Suprapubic skin (tissue), 4 donors: ENCODE measurements at places on chromosomes 4 and X. TPM values are rescaled to one million over a fixed set of nuclear protein-coding genes. Genes with fewer than 3 reads are reported as not detected.

- H3K4me3 ChIP-seq: no peak overlapping the region
- no peak for DNase-seq
- no peak overlapping the region for H3K27ac ChIP-seq
- no peaks in the 10 kb centered on the region for H3K4me1 ChIP-seq
- no peaks in the 10 kb centered on the region for H3K36me3 ChIP-seq
Measured at GRCh38 chr4:43607827-43608461, 715.4 kb downstream of the GRXCR1 start.

DNA sequence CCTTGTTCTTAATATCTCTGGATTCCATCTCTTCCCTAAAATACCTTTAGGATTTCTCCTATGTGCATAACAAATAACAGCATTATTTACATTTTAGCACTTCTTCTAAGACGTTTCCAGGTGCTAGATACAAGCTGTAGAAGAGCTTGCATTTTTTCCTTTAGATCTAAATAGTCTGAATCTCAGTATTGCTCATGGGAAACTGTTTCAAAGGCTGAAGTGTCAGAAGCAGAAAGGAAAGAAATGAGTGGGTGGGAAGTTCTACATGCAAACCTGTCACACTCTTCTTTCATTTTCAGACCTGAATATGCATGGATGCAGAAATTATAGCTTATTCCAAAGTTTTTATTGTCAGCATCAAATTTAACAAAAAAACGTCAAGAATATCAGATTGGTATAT, 41.8 kb downstream of the FGF13 start:
- no peak overlapping the region for H3K4me3 ChIP-seq
- H3K27ac ChIP-seq: no peak overlapping the region
- H3K4me1 ChIP-seq: no peaks in the 10 kb centered on the region
- no peaks in the 10 kb centered on the region for H3K36me3 ChIP-seq

GRCh38 chr4:113433116-113433515, 328.4 kb downstream of the CAMK2D start:
- no peak for DNase-seq
- no peak overlapping the region for H3K27ac ChIP-seq
- no peak overlapping the region for H3K4me3 ChIP-seq
- H3K4me1 ChIP-seq: peaks cover 31% of the 10 kb centered on the region
- H3K36me3 ChIP-seq: no peaks in the 10 kb centered on the region

DNA sequence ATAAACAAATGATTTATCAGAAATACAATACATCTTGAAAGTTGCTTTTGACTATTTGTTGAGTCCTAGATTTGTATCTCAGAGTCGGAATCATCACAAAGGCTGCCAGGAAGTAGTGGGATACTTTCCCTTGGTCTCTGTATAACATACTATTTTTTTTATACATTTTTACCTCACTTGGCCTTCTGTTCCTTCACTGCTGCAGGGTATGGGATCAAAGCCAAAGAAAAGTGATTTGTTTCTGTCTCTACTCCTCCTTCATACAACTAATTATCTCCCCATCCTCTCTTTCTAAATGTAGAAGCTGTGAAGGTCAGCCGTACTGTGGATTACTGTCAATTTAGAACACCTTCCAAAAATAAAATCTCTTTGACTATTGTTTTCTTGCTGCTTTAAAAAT, 24.9 kb downstream of the PALLD start:
- no peak overlapping the region for H3K4me3 ChIP-seq
- H3K36me3 ChIP-seq: no peaks in the 10 kb centered on the region
- H3K4me1 ChIP-seq: peaks cover 4% of the 10 kb centered on the region
- no peak overlapping the region for H3K27ac ChIP-seq

DNA sequence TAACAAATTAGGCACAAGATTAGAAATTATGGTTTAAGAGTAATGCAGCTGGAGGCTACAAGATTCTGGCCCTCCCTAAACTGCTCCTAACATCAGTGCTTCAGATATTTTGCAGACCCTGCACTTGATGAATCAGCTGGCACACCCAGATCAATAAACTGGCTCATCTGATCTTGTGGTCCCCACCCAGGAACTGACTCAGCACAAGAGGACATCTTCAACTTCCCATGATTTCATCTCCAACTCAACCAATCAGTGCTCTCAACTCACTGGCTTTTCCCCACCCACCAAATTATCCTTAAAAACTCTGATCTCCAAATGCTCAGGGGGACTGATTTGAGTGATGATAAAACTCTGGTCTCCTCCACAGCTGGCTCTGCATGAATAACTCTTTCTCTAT, 21.7 kb upstream of the TMEM33 start:
- no peak overlapping the region for H3K27ac ChIP-seq
- no peak for DNase-seq
- no peak overlapping the region for H3K4me3 ChIP-seq
- H3K36me3 ChIP-seq: no peaks in the 10 kb centered on the region
- H3K4me1 ChIP-seq: no peaks in the 10 kb centered on the region

GRCh38 chr4:5215321-5215720, 164.0 kb downstream of the STK32B start:
- H3K4me3 ChIP-seq: no peak overlapping the region
- H3K36me3 ChIP-seq: no peaks in the 10 kb centered on the region
- no peaks in the 10 kb centered on the region for H3K4me1 ChIP-seq
- H3K27me3 ChIP-seq: no peaks in the 10 kb centered on the region

DNA sequence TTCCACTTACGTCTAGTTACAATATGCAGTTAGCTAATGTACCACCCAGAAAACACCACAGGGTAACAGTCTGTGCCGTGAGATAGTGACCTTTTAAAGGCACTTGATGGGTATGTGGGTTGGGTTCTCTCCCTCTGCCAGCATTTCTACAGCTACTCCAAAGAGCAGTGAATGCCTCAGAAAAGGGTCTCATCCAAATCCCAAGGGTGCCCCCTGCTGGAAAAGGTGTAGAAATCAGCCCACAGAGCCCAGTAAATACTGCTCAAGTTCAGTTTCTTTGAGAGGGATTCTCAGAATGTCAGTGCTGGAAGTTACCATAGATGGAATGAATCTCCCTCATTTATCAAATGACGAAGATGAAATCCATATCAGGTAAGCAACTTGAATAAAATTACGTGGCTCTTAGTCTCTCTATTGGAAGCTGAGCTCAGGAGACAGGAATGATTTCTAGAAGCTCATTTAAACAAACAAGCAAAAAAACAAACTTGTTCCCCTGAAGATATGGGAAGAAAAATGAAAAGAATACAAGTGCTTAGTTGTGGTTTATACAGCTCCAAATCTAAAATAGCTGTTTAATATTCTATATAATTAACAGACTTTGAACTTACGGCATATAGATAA, 9.5 kb downstream of the RNF175 start:
- peaks cover 24% of the 10 kb centered on the region for H3K4me1 ChIP-seq
- H3K27me3 ChIP-seq: no peaks in the 10 kb centered on the region
- H3K4me3 ChIP-seq: no peak overlapping the region
- H3K36me3 ChIP-seq: no peaks in the 10 kb centered on the region
- DNase-seq: no peak

DNA sequence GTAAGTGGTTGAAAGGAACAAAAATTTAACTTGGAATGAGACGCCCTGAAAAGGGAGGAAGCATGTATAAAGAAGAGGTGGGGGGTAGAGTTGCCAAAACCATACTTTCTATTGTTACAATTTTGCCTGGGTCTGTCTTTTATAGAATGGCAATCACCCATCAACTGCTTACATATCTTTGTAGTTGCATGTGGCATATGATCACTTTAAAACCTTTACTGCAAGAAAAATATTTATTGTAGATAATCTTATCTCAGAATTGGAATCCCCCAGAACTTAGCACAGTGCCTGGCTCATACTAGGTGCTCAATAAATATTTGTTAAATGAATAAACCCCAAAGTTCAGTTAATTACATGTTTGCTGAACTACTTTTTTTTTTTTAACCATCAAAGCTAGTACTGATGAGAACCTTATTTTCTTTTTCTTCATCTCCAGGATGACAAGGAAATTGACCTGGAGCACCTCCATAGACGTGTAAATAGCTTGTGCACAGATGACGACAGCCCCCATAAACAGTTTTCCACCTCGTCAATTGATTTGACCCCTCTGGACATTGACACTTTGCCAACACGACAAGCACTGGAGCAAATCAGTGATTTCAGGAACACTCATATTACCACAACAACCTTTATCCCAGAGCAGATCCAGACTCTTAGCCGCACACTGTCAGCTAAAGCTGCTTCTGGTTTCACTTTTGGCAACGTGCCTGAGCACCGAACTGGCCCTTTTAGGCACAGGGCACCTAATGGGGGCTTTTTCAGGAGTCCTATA, 56.7 kb upstream of the ATOH1 start:
- DNase-seq: no peak
- no peak overlapping the region for H3K4me3 ChIP-seq
- peaks cover 3% of the 10 kb centered on the region for H3K4me1 ChIP-seq
- H3K36me3 ChIP-seq: no peaks in the 10 kb centered on the region
- H3K27ac ChIP-seq: no peak overlapping the region

- no peak for DNase-seq
- no peaks in the 10 kb centered on the region for H3K36me3 ChIP-seq
- H3K4me3 ChIP-seq: no peak overlapping the region
- no peak overlapping the region for H3K27ac ChIP-seq
- no peaks in the 10 kb centered on the region for H3K27me3 ChIP-seq
Measured at GRCh38 chrX:37767430-37767829, 12.4 kb upstream of the CYBB start.

GRCh38 chrX:16187024-16187760, 19.9 kb downstream of the MAGEB17 start:
- H3K27me3 ChIP-seq: no peaks in the 10 kb centered on the region
- no peak overlapping the region for H3K4me3 ChIP-seq
- no peaks in the 10 kb centered on the region for H3K36me3 ChIP-seq
- H3K4me1 ChIP-seq: no peaks in the 10 kb centered on the region

- DNase-seq: peak; percentile 72
- no peaks in the 10 kb centered on the region for H3K36me3 ChIP-seq
- H3K4me1 ChIP-seq: peaks cover 3% of the 10 kb centered on the region
- H3K4me3 ChIP-seq: no peak overlapping the region
Measured at GRCh38 chr4:3864742-3865721, 98.8 kb downstream of the ADRA2C start.

- no peak overlapping the region for H3K4me3 ChIP-seq
- H3K4me1 ChIP-seq: peaks cover 10% of the 10 kb centered on the region
- no peak for DNase-seq
- no peaks in the 10 kb centered on the region for H3K27me3 ChIP-seq
Measured at GRCh38 chr4:76811604-76812412, 86.1 kb downstream of the SOWAHB start.

DNA sequence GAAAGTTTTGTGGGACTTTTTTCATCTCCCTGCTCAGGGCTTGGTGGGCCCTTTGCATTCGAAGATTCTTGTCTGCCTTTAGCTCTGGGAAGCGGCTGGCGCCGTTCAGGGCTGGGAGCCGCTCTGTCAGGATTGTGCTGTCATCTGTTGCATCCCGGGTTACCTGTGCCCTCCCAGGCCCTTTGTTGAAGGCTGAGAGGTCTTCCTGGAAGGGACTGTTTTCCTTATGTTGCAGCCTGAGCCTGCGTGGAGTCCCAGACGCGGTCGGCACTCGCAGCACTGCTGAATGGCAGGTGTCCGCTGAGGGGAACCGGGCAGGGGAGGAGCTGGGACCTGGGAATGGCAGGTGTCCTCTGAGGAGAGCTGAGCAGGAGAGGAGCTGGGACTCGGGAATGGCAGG, 15.9 kb downstream of the RGS12 start:
- H3K4me1 ChIP-seq: peaks cover 29% of the 10 kb centered on the region
- H3K27ac ChIP-seq: no peak overlapping the region
- no peaks in the 10 kb centered on the region for H3K36me3 ChIP-seq
- no peak overlapping the region for H3K4me3 ChIP-seq
- no peaks in the 10 kb centered on the region for H3K27me3 ChIP-seq

DNA sequence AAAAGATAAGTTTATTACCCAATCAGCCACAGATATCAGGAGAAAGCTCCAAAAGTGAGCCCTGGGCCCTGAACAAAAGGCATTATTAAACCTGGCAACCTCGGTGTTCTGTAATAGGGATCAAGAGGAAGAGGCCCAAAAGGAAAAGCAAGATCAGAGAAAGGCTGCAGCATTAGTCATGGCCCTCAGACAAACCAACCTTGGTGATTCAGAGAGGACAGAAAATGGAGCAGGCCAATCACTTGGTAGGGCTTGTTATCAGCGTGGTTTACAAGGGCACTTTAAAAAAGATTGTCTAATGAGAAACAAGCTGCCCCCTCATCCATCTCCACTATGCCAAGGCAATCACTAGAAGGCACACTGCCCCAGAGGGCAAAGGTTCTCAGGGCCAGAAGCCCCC, 75.7 kb downstream of the AGTR2 start:
- no peaks in the 10 kb centered on the region for H3K4me1 ChIP-seq
- no peak overlapping the region for H3K27ac ChIP-seq
- H3K27me3 ChIP-seq: no peaks in the 10 kb centered on the region
- no peak for DNase-seq

DNA sequence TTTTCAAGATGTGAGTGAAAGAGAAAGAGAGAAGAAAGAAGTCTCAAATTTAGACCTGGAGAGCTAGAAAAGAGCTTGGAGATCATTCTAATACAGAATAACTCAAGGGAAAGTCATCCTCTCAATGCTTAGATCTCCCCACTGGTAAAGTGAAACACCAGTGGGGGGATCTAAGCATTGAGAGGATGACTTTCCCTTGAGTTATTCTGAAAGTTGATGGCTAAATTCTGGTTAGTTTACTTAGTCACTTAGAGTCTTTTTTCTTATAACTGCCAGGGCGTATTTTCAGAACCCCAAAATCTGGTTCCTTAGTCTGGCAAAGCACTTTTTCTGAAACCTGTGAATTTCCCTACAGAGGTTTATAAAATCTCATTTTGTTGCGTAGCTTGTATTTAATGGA, 198.6 kb downstream of the ARHGAP24 start:
- H3K27ac ChIP-seq: no peak overlapping the region
- no peak for DNase-seq
- H3K27me3 ChIP-seq: no peaks in the 10 kb centered on the region
- no peaks in the 10 kb centered on the region for H3K36me3 ChIP-seq
- no peak overlapping the region for H3K4me3 ChIP-seq

DNA sequence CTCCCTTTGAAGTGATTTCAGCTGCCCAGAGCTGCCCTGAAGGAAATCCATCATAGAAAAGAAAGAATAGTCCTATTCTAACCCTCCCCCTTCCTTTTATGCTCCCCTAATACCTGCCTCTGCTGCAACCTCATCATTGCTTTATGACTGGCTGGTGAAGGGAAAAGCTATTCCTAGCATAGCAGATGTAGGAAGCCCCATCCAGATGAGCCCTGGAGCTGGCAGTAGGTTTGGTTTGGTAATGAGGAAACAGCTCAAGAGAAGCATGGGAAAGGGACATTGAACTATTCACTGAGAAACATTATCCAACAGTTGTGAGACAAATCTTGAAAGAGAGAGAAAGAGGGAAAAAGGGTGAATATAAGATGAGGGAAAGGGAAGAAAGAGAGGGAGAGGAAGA, 29.2 kb downstream of the ARSJ start:
- no peaks in the 10 kb centered on the region for H3K27me3 ChIP-seq
- peaks cover 5% of the 10 kb centered on the region for H3K4me1 ChIP-seq
- no peaks in the 10 kb centered on the region for H3K36me3 ChIP-seq
- no peak for DNase-seq
- no peak overlapping the region for H3K4me3 ChIP-seq
- H3K27ac ChIP-seq: no peak overlapping the region

GRCh38 chrX:104564335-104564734, 1.7 kb upstream of the IL1RAPL2 start:
- no peak for DNase-seq
- H3K4me3 ChIP-seq: no peak overlapping the region
- no peak overlapping the region for H3K27ac ChIP-seq
- H3K36me3 ChIP-seq: no peaks in the 10 kb centered on the region
- H3K4me1 ChIP-seq: peaks cover 6% of the 10 kb centered on the region

PRKG2 gene
- total RNA-seq: 1.3 TPM

SYTL5 gene
- total RNA-seq: 0.26 TPM

PNMA3 gene
- 0.38 TPM for total RNA-seq

CXorf66 gene
- not detected for total RNA-seq

CLDN22 gene
- not detected for total RNA-seq

TMPRSS11D gene
- not detected for total RNA-seq

TMEM35A gene
- not detected for total RNA-seq
